Activated naive CD8-positive, alpha-beta T cell treated with anti-CD3 and anti-CD28 coated beads, Interleukin-2, amount 10 ng/mL, durations not matched to agents 7 days and 5 days (primary cell): ENCODE measurements at places on chromosomes 5 and 9. TPM values are rescaled to one million over a fixed set of nuclear protein-coding genes. Genes with fewer than 3 reads are reported as not detected.

GHR gene
- not detected for total RNA-seq

ITGA2 gene
- total RNA-seq: 2.5 TPM

NUTM2F gene
- not detected for total RNA-seq

POLR3G gene
- 3.7 TPM for total RNA-seq

LCN15 gene
- total RNA-seq: not detected

IFNA21 gene
- not detected for total RNA-seq

GRCh38 chr5:57783693-57784092 is 301.1 kb upstream of the ACTBL2 start:
- H3K36me3 ChIP-seq: no peaks in the 10 kb centered on the region
- H3K27me3 ChIP-seq: peaks cover 10% of the 10 kb centered on the region
- no peak overlapping the region for H3K4me3 ChIP-seq
- no peaks in the 10 kb centered on the region for H3K4me1 ChIP-seq
- DNase-seq: no peak

DNA sequence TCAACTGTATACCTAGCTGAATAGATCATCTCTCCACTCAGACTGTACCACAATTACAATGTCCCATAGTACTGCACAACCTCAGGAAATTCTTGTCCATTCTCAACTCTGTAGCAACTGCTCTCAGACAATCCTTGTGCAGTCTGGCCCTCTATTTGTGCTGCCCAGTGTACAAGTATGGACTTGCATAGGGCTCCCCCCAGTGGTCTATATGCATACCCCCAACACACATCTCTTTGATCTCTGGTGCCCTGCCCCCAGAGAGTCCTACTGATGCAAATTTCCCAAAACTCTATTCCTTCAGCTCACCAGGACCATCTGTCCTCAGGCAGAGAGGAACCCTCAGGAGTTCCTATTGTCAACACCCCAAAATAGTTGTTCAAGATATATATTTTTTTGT is 205.3 kb downstream of the SLCO4C1 start:
- DNase-seq: no peak
- no peaks in the 10 kb centered on the region for H3K27me3 ChIP-seq
- H3K4me3 ChIP-seq: no peak overlapping the region
- H3K36me3 ChIP-seq: no peaks in the 10 kb centered on the region
- no peaks in the 10 kb centered on the region for H3K4me1 ChIP-seq

- H3K4me1 ChIP-seq: peaks cover 35% of the 10 kb centered on the region
- peaks cover 4% of the 10 kb centered on the region for H3K27me3 ChIP-seq
- H3K27ac ChIP-seq: peak overlapping the region; percentile 76
- peak overlapping the region; percentile 77 for H3K4me3 ChIP-seq
Measured at GRCh38 chr5:95620870-95621838, 1.3 kb downstream of the GPR150 start.

DNA sequence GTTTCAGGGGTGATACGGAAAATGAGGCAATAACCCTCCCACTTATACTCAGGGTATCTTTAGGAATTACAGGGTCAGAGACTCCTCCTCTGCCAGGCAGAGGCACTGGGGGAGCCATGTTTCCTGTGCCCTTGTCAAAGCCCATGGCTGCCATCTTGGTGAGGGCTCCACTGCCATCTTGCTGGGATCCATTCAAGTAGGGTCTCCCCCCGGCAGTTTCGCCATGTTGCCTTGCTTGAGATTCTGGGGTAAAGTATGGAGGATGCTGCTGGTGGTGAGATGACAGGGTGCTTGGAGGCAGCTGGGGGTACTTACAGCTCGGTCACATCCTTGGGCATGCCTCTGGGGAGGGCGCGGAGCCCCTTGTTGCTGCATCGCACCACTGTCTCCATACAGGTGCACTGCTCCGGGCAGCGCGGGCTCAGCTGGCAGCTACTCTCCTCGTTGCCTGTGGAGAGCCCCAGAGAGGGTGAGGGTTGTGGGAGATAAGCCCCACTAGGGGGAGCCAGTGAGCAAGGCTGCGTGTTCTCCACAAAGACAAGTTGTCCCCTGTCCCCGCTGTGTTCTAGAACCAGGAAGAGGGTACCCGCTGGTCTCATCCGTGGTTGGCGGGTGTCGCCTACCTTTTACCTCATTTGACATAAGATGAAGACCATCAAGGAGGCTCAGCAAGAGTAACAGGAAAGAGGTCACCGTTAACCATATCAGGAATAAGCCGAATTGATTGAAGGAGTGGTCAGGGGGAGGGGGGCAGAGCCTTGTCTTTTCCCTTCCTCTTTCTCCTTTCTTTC is 169.0 kb upstream of the PANK3 start:
- H3K27me3 ChIP-seq: peaks cover 10% of the 10 kb centered on the region
- H3K36me3 ChIP-seq: no peaks in the 10 kb centered on the region
- H3K27ac ChIP-seq: no peak overlapping the region
- no peak overlapping the region for H3K4me3 ChIP-seq

DNA sequence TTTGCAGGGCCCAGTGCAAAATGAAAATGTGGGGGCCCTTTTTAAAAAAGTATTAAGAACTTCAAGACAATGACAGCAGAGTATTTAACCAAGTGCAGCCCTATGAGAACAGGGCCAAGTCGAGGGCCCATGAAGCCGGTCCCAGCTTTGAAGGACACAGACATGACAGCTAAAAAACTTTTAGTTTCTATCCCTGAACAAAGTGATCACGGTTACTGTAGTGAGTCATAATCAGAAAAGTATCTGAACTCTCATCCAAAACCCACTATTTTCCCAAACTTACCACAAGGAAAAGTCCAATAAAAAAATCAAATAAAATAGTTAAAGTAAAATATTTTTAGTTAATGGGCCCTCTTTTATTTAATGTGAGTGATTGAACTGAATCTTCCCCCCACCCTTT is 126.0 kb downstream of the MEF2C start:
- no peaks in the 10 kb centered on the region for H3K36me3 ChIP-seq
- no peak overlapping the region for H3K4me3 ChIP-seq
- no peak for DNase-seq
- no peak overlapping the region for H3K27ac ChIP-seq
